Foreskin keratinocyte (primary cell): ENCODE measurements at places on chromosomes 2 and 18. TPM values are rescaled to one million over a fixed set of nuclear protein-coding genes. Genes with fewer than 3 reads are reported as not detected.

GRCh38 chr18:75202696-75203365, 6.1 kb downstream of the PTGR3 start:
- no peak for DNase-seq

DNA sequence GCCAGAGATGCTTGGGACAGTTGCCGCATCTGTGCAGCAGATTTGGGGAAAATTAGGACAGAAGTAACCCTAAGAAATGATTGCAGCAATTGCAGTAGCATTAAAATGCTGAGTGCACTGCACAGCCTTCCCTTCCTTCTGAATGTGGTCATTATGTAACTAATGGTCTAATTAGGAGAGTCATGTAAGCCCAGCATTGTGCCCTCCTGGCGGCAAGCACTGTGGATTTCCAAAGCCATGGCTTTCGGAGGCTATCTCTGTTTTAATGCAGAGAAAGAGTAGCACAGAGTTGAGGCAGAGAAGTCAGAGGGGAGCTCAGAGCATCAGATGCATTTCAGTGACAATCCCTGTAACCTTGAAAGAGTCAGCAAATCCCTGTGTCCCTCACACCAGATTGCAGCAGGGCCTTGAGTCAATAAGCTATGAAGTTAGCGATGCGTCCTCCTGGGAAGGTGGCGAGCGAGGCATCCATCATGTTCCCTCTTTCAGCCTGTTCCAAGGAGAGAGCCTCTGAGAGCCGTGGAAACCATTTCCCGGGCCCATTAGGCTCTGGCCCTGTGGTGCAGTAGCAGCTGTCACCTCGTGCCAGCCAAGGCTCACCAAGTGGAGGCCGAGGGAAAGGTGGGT, 307.2 kb downstream of the FBXO15 start:
- DNase-seq: no peak

- DNase-seq: no peak
These were observed 67.5 kb downstream of the CDH20 start for GRCh38 chr18:61400716-61401115.

Gene DNPEP
- total RNA-seq: 59.9 and 64.0 TPM in 2 replicates

Gene MSTN
- not detected in 2 replicates for total RNA-seq

DNA sequence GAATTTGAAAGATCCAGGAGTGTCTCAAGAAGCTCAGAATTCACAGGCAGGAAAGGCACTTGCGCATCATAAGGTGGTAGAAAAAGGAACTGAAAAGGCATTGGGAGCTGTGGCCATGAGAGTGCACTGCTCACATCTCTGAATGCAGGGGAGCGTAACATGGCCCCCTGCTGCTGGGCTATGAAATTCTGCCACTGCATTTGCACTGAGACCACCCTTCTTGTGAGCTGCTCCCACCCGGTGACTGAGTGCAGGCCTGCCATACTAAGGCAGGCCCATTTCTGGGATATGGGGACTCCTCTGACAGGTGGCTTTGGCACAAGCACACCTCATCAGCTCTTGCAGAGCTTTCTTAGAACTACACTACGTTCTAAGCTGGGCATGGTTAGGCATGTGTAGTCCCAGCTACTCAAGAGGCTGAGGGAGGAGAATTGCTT, 25.3 kb upstream of the STARD7 start:
- DNase-seq: no peak

Gene KIAA2012
- not detected in 2 replicates for total RNA-seq

Gene ASB18
- not detected in 2 replicates for total RNA-seq

DNA sequence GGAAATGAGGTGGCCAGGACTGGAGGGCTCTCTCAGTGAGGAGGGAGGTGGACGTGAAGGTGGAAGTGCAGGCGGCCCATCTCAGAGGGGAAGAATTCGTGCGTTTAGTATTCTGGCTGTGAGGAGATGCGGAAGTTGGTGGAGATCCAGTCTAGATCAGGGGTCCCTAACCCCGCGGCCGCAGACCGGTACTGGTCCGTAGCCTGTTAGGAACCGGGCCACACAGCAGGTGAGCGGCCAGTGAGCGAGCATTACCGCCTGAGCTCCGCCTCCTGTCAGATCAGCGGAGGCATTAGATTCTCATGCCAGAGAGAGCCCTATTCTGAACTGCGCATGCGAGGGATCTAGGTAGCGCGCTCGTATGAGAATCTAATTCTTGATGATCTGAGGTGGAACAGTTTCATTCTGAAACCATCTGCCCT, 1.6 kb upstream of the FHOD3 start:
- DNase-seq: no peak

Gene TMEM169
- 0.11 TPM in 1 of 2 replicates, not detected in the other for total RNA-seq

Gene VSNL1
- total RNA-seq: 4.2 and 5.3 TPM in 2 replicates

Gene NPHP1
- 5.1 and 5.5 TPM in 2 replicates for total RNA-seq

Gene ARL6IP6
- 27.4 and 33.0 TPM in 2 replicates for total RNA-seq

- no peak for DNase-seq
These were observed 24.1 kb downstream of the MROH2A start for GRCh38 chr2:233802132-233802815.

GRCh38 chr2:141316606-141317005, 814.2 kb downstream of the LRP1B start:
- no peak for DNase-seq

Gene LAMA1
- total RNA-seq: 1.5 and 7.5 TPM in 2 replicates

DNA sequence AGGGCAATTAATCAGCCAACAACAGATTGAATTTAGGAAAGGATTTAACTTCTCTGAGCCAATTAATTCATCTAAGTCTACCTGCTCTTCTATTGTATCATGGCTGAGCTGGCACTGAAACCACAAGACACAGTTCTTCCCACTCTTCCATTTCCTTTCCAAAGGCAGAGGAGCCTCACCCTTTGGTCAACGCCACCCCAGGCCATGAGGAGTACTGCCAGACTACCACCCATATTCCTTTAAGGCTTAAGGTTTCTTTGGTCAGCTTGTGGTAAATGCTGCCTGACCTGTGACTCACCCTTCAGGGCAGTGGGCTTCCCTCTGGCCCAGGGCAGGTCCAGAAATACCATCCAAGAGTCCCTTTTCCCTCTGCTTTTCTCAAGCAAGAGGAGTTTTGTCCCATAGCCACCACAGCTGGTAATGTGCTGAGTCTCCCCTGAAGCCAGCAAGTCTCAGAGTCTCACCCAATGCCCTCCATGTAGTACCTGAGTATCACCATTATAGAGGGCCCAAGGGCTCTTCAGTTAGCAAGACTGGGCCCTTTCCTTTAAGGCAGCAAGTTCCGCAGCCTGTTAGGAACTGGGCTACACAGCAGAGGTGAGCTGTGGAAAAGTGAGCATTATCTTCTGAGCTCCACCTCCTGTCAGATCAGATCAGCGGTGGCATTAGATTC, 900.5 kb upstream of the CRIM1 start:
- DNase-seq: peak; percentile 28

Gene PID1
- 7.7 and 8.6 TPM in 2 replicates for total RNA-seq

GRCh38 chr2:159855557-159856061, 57.6 kb upstream of the CD302 start:
- peak; percentile 20 for DNase-seq

DNA sequence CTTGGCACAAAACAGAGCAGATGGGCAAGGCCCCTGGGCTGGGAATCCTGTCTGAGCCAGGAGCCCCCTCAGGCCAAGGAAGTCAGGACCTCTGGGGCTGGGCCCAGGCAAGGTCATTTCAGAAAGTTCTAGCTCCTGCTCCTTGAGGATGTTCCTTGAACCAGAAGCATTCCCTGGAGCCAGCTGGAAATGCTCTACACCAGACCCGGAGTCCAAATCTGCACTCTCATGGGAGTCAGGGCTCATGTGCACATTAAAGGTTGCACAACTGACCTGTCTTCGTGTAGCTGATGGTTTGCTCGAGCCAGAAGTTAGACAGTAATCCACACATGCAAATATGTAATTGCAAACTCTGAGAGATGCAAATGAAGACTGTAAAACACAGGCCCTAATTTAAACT, 18.0 kb downstream of the PARD6G start:
- DNase-seq: no peak

Gene GPBAR1
- 0.14 and 0.18 TPM in 2 replicates for total RNA-seq
